ENCODE measurements at places on chromosomes 1 and 21.

- peak; percentile 90 for DNase-seq
Measured at GRCh38 chr1:151013518-151013917, 5.3 kb downstream of the PRUNE1 start.

GRCh38 chr1:225435487-225435886 is 7.6 kb upstream of the LBR start:
- DNase-seq, result no peak

DNA sequence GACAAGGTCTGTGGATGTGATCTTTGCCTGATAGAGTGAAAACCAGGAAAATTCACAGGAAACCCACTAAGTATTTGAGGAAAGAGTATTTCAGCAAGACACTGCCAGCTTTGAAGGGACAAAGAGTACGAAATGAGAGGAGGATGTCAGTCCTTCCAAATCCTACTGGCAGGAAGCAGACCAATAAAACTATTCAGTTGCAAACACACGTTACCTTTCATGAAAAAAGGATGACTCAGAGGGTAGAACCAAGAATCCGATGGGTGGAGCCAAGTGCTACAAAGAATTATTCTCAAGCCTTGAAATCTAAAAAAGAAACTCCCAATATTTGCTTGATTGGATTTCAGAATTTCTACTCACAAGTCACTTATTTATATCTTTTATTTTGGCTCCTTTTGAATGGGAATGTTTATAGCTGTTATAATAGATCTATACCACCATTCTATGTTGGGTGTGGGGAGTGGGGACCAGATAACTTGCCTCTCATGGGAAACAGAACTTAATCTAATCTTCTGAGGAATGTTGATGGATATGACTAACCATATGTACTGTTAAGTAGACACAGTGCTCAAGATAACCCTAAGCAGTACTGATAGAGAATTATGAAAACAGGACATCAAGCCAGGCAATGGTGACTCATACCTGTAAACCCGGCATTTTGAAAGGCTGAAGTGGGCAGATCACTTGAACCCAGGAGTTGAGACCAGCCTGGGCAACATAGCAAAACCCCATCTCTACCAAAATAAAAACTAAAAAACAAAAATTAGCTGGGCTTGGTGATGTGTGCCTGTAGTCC is 19.3 kb upstream of the HEATR1 start:
- no peak for DNase-seq

GRCh38 chr1:183024317-183025009 is 1.2 kb downstream of the LAMC1 start:
- DNase-seq, result peak; percentile 60

- DNase-seq, result no peak
Measured at GRCh38 chr1:217562229-217562878, 68.5 kb downstream of the GPATCH2 start.

GRCh38 chr1:40973912-40974311 is 5.6 kb upstream of the CTPS1 start:
- DNase-seq, result no peak

DNA sequence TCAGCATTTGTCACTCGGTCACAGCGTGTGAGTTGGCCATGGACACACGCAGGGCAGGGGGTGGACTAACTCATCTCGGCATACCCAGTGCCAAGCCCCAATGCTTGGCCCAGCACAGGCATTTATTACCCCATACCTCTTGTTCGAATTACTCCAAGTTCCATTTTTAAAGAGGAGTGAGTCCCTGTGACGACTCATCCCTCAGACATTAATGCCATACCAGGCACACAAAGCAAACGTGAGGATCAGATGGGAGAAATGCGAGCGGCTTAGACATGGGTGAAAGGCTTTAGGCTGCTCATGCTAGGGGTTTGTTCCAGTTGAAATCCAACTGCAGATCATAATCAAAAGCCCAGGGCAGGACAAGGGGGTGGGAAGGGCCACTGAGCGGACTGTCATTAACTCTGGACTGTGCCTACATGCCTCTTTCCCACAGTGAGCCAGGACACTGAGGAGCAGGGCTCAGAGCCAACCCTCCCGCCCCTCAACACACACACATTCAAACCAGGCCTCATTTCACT is 118.5 kb upstream of the NGF start:
- DNase-seq, result no peak

- no peak for DNase-seq
Measured at GRCh38 chr1:38183096-38183495, 136.5 kb upstream of the POU3F1 start.

GRCh38 chr1:214458541-214458940 is 92.9 kb downstream of the PTPN14 start:
- DNase-seq, result no peak

- peak; percentile 55 for DNase-seq
Measured at GRCh38 chr1:28259934-28260802, 850 bp downstream of the SESN2 start.

GRCh38 chr1:15674386-15675159 is 9.5 kb upstream of the PLEKHM2 start:
- DNase-seq, result peak; percentile 94

DNA sequence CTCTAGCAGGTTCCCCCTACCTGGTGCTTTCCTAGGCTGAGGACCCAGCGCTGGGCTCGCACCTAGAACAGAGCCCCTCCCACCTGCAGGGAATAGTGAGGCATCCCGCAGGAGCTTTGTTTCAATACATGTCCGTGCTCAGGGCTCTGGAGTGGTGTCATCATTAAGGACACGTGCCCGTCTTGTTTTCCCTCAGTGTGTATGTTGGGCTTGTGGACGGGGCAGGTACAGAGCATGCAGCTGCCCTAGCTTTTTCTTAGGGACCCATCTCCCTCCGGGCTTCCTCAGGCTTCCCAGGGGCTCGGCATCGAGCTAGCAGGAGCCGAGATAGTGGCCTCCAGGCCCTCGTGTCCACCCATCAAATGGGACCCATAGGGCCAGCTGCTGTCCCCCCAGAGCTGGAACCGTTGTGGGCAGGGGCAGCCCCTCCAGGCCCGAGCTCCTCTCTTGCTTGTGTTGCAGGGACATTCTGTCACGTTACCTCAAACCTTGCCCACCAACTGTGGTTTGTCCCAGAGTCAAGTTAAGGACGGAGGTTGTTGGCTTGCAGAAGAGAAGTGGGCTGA is 3.9 kb downstream of the TMEM201 start:
- DNase-seq, result no peak

DNA sequence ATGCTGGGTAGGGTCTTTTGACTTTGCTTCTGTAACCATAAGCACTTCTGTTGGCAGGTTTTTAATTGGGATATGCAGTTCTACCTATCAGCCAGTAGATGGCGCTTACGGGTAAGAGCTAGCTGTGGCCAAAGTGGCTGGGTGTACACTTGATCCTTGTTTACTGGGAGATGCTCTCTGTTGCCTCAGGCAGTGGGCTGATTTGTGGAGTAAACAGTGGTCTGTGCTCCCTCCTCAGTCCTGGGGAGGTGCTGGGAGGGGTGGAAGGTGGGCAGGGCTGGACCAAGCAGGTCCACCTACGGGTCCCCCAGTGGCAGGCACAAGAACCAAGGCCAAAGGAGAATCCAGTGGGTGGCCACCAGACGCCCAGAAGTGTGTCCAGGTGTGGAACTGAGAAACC is 43.4 kb downstream of the RALGPS2 start:
- peak; percentile 80 for DNase-seq

DNA sequence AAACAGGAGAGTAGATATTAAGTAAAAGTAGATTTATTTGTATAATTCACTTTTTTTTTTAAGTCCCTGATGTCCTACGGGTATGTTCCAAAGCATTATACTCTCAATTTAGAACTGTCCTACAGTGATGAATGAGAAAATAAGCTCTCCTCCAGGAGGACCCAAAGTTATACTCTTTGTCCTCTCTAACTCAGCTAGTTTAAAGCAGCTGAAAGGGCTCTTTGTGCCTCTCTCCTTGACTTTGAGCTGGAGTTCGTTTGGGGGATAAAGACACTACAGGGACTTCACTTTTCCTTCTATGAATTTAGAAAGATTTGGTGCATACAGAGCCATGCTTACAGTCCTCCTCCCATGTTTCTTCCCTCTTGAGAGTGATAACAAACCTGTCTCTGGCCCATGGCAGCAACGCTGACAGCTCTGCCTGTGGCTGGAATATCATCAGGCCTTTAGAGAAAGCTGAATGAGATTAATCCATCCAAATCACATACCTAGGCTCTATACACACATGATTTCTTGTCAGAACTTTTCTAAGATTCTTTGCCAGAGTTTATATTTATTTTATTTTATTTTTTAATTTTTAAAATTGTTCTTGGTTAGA is 134.3 kb downstream of the PIK3R3 start:
- no peak for DNase-seq

- DNase-seq, result no peak
Measured at GRCh38 chr1:218683242-218683641, 338.1 kb downstream of the TGFB2 start.

GRCh38 chr21:46000182-46000730 is 18.7 kb downstream of the COL6A1 start:
- no peak for DNase-seq

- DNase-seq, result peak; percentile 68
Measured at GRCh38 chr1:201885531-201886075, 3.1 kb upstream of the SHISA4 start.

- no peak for DNase-seq
Measured at GRCh38 chr1:35361638-35362037, 93.1 kb downstream of the ZMYM4 start.

- peak; percentile 34 for DNase-seq
Measured at GRCh38 chr1:33142483-33143064, 39.3 kb downstream of the TRIM62 start.

DNA sequence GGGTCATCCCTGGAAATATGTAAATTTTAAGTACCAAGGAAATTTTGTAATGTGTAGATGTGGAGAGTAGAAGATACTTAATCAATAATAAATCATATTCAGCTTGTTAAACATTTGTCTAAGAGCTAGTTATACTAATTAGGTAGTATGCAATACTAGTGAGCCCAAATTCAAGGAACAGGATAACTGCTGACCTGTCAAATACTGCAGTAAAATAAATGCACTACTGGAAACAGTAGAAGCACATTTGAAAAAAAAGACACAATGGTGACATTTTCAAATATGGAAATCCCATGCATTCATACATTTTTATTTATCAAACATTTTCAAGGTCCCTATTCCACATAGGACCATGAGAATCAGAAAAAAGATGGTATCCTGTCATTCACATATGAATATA is 27.2 kb downstream of the EPRS1 start:
- DNase-seq, result no peak

DNA sequence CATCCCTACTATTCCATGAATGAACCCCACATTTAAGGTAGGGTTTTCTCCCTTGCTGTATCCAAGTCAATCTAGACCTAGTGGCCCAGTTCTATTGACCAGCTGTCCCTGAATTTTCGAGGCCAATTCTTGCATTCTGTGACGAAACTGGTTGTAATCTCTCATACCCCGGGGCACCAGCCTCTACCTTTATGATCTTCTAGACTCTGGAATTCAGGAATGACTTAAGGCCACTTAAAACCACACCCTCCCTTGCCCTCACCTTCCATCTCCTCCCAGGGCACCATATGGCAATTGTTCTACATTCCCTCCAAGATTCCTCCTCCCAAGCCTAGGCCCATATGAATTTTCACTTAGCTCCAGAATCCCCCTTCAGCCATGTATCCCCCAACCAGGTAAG is 48.9 kb downstream of the RHOU start:
- no peak for DNase-seq

DNA sequence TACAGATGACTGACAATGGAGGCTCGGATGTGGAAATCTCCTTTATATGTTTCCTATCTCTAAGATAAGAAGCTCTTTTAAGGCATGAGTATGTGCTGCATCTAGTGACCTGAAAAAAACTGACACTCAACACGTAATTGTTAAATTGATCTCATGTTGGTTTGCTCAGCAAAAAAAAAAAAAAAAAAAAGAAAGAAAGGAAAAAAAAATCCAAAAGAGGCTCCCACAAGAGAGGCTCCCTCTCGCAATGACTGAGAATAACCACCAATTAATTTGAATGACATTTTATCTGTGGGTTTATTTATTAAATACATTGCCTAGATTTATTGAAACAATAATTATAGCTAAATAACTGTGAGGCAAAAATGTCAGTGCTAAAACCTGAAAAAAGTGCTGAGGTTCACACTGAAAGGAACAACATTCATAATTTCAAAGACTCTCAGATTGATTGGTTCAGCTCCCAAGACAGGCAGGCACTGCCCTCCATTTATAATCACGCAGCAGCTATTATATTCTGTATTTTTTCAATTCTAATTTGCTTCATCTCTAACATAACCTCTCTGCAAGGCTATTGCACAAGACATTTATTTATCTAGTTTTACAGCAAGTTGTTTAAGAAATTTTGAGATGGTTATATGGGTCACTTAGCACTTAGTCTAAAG is 184.5 kb upstream of the TMPRSS15 start:
- DNase-seq, result no peak

DNA sequence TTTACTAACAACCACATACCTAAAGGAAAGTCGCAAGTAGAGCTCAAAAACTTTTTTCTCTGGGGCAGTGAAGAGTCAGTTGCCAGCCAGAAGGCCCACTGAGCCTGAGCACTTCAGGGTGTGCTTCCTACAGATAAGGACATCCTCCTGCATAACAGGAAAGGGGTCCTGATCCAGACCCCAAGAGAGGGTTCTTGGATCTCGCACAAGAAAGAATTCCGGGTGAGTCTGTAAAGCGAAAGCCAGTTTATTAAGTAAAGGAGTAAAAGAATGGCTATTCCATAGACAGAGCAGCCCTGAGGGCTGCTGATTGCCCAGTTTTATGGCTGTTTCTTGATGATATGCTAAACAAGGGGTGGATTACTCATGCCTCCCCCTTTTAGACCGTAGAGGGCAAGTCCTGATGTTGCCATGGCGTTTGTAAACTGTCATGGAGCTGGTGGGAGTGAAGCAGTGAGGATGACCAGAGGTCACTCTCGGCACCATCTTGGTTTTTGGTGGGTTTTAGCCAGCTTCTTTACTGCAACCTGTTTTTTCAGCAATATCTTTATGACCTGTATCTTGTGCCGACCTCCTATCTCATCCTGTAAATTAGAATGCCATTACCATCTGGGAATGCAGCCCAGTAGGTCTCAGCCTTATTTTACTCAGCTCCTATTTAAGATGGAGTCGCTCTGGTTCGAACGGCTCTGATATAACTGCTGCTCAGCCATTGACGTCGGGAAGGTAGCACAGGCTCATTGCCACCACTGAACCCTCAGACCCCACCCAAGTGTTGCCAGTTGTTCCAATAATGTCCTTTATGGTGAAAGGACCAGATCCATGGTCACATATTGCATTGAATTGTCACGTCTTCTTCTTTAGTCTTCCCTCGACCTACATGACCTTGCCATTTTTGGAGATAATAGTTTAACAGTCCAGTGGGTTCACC is 96.6 kb upstream of the ERRFI1 start:
- peak; percentile 25 for DNase-seq

All from OCI-M1 (cell line).